ENCODE measurements at places on chromosomes 12 and 14. TPM values are rescaled to one million over a fixed set of nuclear protein-coding genes. Genes with fewer than 3 reads are reported as not detected.

DNA sequence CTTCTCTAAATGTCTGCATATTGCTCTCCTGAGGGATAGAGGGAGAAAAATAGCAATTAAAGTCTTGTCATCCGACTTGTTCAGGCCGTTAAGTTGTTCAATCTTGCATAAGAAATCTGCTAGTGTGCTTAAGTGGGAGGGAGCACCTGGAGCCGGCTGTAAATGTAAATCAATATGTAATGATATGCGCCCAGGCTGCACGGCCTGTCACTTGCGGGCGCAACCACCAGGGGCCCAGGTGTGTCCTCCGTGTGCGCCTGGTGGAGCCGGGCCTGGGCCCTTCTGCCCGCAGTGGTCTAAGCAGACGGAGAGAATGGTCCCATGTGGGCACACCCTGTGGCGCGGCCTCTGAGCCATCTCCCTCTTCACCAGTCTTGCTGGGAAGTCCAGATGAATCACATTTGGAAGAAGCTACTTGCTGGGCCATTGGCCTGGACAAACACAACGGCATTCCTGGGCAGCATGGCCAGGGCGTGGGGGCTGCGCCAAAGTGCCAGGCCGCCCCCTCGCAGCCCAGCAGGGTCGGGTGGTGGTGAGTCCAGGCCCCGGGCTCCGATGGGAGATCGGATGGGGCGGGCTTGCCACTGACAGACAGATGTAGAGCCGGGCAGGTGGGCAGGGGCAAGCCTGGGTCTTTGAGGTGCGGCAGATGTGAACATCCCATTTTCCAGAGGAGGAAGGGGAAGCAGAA is 193.3 kb upstream of the C14orf180 start:
- no peak for DNase-seq

DNA sequence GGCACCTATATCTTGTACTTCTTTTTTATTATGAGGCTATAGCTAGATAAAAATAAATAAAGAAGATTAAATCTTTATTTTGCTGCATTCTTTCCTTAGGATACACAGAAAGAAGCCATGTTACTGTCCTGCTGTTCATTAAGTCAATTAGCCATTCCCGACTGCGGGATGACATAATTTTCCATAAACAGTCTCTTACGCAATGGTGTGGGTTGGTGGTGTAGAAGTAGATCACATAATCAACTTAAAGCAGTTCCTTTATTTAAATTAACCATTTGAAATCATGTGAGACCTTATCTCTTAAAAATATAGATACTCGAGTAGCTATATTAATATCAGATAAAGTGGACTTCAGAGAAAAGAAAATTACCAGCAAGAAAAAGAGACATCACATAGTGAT is 40.2 kb downstream of the TAOK3 start:
- DNase-seq, result no peak

DNA sequence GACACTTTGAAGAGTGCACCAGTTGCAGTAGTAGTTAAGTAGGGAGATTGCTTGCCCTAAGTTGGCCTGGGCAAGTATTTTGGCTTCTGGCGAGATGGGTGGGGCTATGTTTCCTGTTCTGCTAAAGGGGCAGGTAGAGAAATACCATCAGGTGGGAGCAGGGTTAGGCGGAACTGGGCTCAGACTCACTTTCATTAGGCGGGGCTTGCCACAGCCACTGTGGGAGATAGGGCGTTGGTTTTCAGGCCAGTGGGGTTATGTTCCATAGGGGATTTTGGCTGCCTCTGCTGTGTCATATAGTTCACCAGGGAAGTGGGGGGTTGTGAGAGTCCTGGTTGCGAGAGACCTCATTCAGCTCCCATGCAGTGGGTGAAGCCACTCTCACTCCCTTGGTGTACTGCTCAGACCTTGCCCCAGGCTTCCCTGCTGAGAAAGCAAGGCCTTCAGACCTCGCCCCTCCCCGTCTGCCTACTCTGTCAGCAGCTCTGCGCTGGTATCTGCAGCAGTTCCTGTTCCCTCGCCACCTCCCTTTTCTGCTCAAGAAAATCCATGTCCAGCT is 43.3 kb downstream of the AEBP2 start:
- DNase-seq, result no peak

GRCh38 chr12:22525426-22525825 is 18.9 kb downstream of the C2CD5 start:
- DNase-seq, result no peak

GRCh38 chr12:68673788-68674187 is 13.0 kb upstream of the NUP107 start:
- no peak for DNase-seq

- no peak for DNase-seq
These were observed 406.0 kb downstream of the PRKD1 start for GRCh38 chr14:29521526-29522137.

DNA sequence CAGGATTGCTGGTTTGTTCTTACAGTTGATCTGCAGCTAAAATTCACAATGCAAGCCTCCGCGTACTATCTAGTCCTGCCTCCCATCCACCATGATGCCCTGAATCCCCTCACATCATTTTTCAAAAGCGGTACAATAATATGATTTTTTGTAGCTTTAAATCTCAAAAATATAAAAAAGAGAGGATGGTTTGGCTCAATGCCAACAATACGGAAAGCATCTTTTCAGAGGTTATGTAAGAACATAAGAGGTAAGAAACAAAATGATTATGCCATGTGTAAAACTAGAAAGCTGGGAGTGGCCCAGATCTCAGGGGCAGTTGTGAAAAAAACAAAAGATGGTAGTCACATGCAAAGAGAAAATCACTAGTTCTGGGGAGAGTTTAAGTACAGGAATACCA is 24.0 kb upstream of the ZDHHC17 start:
- no peak for DNase-seq

DNA sequence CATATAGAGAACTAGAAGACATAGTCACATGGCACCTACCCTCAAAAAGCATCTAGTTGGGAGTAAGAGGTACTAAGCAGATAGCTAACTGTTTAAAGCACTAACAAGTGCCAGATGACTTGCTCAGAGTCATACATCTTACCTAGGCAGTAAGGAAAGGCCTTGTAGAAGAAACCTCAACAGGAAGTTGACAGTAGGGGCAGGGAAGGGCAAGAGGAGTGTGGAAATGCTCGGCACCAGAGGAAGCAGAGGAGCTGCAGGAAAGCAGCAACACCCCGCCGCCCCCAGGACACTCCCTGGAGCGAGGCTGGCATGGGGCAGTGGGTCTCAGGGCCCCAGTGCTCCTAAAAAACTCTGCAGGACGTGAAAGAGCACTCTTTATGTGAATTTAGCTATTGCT is 92.9 kb downstream of the PPP2R5C start:
- no peak for DNase-seq

GRCh38 chr12:127899971-127900370 is 367.0 kb upstream of the TMEM132C start:
- DNase-seq, result no peak

DNA sequence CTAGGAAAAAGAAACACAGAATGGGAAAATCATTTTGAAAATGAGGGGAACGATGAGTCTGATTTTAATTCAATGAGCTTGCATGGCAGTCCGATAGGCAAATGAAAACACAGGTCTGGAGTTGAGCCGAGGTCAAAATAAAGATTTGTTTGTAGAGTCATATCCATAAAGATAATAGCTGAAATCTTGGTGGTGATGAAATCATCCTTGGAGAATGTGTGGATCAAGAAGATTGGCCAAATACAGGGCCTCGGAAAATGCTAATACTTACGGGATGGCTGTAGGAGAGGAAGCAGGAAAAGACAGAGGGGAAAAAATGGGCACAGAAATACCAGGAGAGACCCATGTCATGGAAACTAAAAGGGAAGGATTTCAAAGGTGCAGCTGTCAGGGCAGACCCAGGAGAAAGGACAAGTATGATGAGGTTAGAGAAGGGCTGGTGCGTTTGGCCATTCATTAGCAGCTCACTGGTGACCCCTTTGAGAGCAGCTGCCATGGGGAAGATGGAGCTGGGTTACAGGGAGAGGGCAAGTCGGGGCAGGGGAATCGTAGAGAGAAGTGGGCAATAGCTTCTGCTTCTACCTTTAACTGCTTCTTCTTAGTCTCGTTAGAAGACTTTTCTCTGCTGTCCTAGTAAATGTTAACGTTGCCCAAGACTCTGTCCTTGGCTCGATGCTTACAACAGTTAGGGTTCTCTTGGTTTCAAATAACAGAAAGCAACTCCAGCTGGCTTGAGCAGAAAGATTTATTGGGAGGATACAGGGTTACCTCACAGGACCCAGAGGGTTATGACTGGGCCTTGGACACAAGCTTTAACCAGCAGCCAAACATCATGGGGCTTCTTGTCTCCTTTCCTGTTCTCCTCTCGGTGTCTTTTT is 161.8 kb downstream of the EFCAB11 start:
- no peak for DNase-seq

DNA sequence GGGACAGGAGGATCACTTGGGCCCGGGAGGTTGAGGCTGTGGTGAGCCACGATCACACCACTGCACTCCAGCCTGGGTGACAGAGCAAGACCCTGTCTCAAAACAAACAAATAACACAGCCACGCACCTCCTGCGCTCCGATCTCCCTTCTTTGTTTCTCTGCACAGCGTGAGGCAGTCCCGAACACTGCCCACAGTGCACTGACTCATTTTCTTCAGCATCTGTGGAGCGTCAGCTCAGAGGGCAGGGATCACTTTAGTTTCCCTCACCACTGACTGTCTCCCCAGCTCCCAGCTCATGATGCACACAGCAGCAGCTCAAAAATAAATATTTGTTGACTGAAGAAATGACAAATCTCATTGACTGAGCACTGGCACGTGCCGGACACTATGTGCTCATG is 883 bp upstream of the MYL2 start:
- DNase-seq, result no peak

- no peak for DNase-seq
These were observed 39.7 kb upstream of the FICD start for GRCh38 chr12:108475396-108475795.

- no peak for DNase-seq
These were observed 176.9 kb downstream of the MON2 start for GRCh38 chr12:62643486-62643885.

DNA sequence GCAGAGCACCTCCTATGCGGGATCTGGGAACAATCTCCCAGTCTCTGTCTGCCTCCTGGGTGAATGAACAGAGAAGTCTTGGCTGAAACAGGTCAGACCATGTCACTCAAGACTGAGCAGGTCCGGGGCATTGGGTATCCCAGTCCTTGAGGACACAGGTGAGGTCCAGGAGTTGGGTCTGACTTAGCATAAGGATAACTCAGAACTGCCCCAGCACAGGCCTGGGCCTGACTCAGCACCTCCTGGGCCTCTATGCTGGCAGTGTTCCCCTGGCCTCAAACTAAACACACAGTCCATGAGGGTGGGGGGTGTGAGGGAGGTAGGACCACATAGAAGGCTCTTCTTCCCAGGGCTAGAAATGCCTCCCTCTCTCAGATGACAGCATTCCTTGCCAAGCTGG is 1.5 kb upstream of the SDR9C7 start:
- peak; percentile 31 for DNase-seq

DNA sequence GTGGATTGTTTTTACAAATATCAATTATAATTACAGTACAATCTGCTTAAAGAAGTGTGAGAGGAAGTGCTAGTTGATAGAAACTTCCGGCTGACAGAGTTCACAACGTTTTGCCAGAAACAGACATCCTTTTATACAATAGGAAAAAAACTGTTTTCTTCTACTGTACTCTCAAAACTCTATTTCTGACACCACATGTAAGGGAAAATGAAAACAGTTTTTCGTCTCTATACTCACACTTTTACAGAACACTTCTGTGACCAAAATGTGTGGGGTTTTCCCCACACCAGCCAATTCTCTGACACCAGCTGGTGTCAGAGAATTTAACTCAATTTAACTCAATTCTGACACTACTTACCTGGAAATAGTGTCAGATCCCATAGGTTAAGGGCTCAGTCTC is 24.2 kb upstream of the HIF1A start:
- DNase-seq, result no peak

- no peak for DNase-seq
These were observed 379.4 kb downstream of the RPS29 start for GRCh38 chr14:49206828-49207227.

DNA sequence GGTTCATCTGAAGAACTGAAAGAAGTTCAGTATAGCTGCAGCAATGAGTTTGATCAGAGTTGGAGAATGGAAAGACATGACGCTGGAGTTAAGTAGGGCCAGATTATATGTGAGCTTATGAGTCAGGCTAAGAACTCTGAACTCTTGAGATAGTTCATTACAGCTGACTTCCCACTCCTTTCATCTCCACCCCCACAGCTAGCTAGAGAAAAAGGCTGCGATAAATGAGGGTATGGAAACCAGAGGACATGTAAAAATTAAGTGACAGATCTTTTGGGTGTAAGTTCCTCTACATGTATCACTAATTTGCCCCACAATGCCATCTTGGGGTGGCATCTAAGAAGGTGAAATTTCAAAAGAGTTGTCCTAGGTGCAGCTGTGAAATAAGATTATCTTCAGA is 28.6 kb downstream of the PYM1 start:
- DNase-seq, result no peak

- no peak for DNase-seq
These were observed 264.7 kb downstream of the APAF1 start for GRCh38 chr12:98909746-98910145.

GRCh38 chr12:98724384-98725155 is 79.5 kb downstream of the APAF1 start:
- no peak for DNase-seq

- no peak for DNase-seq
These were observed 146.2 kb downstream of the DACT1 start for GRCh38 chr14:58783792-58784511.

GRCh38 chr12:25502596-25502995 is 50.5 kb downstream of the LMNTD1 start:
- DNase-seq, result no peak

- DNase-seq, result no peak
These were observed 258.6 kb downstream of the KTN1 start for GRCh38 chr14:55838529-55839052.

CD69 gene
- total RNA-seq, result 2.5 TPM

CLECL1 gene
- total RNA-seq, result not detected

SLC2A3 gene
- total RNA-seq, result 10.7 TPM

PEX5 gene
- 38.6 TPM for total RNA-seq

PPM1H gene
- 1.6 TPM for total RNA-seq

HOTAIR gene
- not detected for total RNA-seq

PLCZ1 gene
- not detected for total RNA-seq

CLEC9A gene
- total RNA-seq, result 0.17 TPM

Data from esophagus muscularis mucosa (tissue), 4 donors.